ENCODE measurements at places on chromosomes 6 and 20.

GRCh38 chr6:26121141-26122004 lies 34.1 kb downstream of the HFE start:
- peak; percentile 58 for DNase-seq

- peak; percentile 12 for DNase-seq
Measured at GRCh38 chr20:44019638-44020335, 105.1 kb downstream of the TOX2 start.

DNA sequence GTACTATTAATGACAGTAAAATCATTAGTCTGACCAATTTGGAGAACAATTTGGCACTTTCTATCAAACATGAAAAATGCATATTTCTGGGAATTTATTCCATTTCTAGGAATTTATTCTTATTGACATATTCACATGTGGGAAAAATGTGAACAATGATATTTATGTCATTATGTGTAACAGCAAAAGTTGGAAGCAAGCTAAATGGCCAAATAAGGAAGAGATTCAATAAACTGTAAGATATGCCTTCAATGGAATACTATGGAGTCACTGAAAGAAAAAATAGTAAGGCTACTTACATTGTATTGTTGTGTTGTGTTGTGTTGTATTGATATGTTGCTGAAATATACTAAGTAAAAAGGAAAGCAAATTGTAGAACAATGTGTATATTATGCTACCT lies 100.5 kb upstream of the EDN1 start:
- no peak for DNase-seq

DNA sequence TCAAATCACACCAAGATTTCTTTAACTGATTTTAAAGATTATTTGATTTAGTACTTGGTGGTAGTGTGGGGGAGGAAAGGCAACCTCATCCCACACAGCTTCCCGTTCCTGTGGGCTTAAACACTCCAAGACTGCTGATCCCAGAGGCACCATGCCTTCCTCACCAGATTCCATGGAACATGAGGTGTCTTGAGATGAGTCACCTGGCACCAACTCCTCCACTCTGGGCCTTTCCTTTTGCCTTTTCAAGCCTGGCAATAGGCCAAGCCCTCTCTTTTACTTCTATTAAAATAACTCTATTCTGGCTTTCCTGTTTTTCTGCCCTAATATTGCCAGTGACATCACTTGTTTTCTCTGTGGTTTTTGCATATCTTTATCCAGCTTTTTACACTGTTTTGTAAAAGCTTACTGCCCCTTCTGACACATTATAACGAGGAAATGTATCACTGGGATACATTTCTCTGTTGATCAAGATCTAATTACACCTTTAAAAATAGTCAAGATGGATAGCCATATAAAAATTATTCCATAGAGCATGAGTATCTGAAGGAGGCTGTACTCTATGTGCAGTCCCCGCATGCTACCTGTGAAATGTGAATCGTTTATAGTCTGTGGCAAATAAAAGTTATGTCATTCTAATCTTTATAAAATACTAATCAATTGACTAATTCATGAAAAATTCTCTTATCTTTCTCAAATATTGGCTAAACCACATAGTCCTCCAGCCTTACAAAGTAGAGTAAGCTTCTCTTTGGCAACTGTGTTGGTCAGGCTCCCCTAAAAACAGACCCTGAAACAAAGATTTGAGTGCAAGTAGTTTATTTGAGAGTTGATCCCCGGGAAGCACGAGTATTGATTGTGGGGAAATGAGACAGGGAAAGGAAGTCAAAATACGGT lies 257.8 kb upstream of the KCNQ5 start:
- no peak for DNase-seq

DNA sequence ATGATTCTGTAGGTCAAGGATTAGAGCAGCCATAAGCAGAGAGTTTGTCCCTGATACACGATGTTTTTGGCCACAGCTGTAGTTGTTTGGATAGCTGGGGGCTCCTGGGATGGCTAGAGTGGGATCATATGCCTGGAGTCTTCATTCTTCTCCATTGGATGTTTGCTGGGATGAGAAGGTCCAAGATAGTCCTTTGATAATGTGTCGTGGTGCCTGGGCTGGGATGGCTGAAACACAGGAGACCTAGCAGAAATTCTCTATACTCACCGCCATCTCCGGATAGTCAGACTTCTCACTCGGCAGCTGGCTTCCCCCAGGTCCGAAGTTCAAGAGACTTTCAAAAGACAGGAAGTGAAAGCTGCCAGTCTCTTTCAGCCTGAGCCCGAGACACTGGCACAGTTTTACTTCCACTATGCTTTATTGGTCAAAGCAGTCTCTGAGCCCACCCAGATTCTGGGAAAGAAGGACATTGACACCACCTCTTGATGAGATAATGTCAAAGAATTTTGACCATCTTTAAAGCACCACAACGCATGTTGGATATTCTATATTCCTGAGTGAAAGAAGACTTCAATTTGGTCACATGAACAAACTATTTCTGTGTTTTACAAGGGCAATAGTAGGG lies 16.0 kb downstream of the MARCKS start:
- DNase-seq = no peak

DNA sequence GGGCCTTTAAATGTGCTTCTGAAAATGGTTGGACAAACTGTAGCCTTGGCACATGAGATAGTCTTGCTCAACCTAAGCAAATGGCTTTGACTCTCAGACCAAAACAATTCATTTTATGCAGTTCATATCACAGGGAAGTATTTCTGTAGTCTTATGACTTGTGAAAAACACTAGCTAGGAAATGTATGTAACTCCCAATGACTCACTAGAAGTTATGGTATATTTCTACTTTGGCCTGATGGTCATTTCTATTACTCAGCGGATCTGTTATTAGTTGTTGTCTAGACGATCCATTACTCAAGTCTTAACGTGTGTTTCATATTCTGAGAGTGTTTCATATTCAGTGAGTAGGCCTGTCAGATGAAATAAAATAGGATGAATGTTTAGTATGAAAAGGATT lies 1333.5 kb downstream of the KHDRBS2 start:
- no peak for DNase-seq

DNA sequence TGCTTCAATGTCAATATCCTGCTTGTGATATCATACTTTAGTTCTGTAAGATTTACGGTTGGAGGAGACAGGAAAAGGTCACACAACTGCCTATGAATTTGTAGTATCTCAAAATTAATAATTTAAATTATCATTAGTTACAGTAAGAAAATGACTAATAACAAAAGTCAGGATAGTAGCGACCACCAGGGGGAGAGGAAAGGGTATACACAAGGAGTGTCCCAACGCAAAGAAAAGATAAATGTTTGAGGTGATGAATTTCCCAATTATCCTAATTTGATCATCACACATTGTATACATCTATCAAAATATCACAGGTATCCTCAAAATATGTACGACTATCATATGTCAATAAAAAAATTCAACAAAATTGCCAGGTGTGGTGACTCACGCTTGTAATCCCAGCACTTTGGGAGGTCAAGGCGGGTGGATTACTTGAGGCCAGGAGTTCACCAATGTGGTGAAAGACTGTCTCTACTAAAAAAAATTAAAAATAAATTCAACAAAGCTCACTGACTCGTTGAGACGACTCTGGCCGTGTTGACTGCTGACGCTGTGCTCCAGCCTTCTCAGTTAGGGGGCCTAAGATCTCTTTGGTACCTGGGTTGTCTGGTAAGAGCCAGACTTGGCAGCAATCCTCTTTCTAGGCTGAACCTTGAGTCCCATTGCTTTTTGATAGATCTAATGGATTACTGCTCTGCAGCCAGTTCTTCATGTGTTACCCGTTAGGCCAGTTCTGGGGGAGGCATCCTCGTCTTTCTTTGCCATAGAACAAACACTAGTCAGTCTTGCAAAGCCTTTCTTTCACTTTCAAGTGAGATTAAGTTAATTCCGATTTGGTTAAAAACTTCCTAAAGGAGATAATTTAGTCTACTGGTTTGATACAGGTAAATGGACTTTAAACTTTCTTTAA lies 9.0 kb upstream of the OVOL2 start:
- no peak for DNase-seq

GRCh38 chr20:63941282-63942081 lies 14.7 kb downstream of the UCKL1 start:
- DNase-seq = peak; percentile 71

Measured in ELF-1 (cell line).